Ureter (tissue), 1 donor: ENCODE measurements at places on chromosomes 2 and 18. TPM values are rescaled to one million over a fixed set of nuclear protein-coding genes. Genes with fewer than 3 reads are reported as not detected.

Gene SLC40A1
- 39.9 TPM for total RNA-seq

DNA sequence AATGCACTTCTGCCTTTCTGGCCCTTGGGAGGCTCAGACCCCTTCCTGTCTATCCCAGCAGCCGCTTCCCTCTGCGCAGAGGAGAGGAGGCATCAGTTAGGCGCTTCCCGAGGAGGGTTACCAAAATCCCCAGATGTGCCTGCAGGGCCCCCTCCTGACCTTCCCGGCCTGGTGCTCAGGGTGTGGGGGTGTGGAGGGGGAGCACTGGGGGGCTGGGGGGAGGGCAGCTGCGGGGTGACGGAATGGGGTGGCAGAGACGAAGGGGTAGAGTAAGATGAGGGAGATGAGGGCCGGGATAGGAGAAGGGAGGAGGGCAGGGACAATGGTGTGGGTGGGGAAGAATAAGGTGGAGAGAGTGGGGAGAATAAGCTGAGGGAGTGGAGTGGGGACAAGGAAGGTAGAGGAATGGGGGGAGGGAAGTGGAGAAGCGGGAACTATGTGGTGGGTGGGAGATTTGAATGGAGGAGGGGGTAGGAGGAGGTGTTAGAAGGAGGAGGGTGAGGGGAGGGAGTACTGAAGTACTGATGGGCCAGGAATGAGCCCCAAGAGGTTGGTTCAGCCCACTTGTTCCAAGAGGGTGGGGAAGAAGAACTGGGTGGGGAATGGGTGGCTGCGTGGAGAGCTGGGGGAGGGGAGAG lies 6.5 kb upstream of the ZAP70 start:
- no peak for DNase-seq

Gene LRP1B
- total RNA-seq, result 0.89 TPM

- DNase-seq, result no peak
Measured at GRCh38 chr2:43824951-43825493, 13.6 kb downstream of the ABCG5 start.

Gene MEP1B
- total RNA-seq, result not detected

Gene IL36A
- total RNA-seq, result not detected
